Activated gamma-delta T cell treated with anti-CD3 and anti-CD28 coated beads, Interleukin-2, amount 50 U/mL, for 16 hours (primary cell): ENCODE measurements at places on chromosomes 5 and 9.

- DNase-seq = no peak
Observed at GRCh38 chr9:107228496-107229039, 54.5 kb upstream of the RAD23B start.

GRCh38 chr9:115213818-115214334 lies 95.9 kb upstream of the TNC start:
- DNase-seq = no peak

- DNase-seq = no peak
Observed at GRCh38 chr9:114236391-114237138, 81.2 kb downstream of the COL27A1 start.

GRCh38 chr9:27654629-27655285 lies 81.5 kb upstream of the C9orf72 start:
- no peak for DNase-seq

DNA sequence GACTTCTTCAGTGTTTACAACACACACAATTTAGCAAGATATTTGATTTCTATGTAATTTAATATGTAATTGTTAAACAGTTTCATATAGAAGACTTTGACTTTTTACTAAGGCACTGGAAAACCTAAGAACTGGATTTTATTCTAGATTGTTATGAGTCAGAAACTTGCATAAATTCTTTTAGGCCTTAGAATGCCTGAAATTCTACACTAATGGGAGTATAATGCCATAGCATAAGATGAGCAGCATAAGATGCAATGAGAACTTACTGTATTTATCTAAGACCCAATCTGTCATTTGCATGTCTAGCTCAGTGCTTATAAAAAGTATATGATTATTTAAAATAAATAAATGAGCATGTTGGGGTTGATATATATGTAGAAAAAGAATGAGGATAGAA lies 285.2 kb downstream of the CDH12 start:
- DNase-seq = no peak

- no peak for DNase-seq
Observed at GRCh38 chr9:126613651-126614050, at the start of gene LMX1B. LMX1B (plus strand) TSS chr9:126613928; CDS start chr9:126614450, 522 bp downstream.

DNA sequence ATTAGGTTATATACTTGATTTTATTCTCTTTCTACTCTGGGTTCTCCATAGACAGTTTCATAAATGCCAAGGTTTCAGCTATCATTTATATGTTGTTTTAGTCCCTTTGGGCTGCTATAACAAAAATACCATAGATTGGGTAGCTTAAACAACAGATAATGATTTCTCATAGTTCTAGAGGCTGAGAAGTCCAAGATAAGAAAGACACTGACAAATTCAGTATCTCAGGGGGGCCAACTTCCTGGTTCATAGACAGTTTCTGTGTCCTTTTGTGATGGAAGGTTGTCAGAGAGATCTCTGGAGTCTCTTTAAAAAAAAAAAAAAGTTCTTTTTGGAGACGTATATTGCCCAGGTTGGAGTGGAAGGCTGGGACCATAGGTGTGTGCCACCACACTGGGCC lies 113.3 kb downstream of the SCAMP1 start:
- no peak for DNase-seq

GRCh38 chr9:133353548-133353947 lies 2.7 kb downstream of the SURF1 start:
- no peak for DNase-seq

- no peak for DNase-seq
Observed at GRCh38 chr5:73352243-73352642, 96.3 kb downstream of the FOXD1 start.

DNA sequence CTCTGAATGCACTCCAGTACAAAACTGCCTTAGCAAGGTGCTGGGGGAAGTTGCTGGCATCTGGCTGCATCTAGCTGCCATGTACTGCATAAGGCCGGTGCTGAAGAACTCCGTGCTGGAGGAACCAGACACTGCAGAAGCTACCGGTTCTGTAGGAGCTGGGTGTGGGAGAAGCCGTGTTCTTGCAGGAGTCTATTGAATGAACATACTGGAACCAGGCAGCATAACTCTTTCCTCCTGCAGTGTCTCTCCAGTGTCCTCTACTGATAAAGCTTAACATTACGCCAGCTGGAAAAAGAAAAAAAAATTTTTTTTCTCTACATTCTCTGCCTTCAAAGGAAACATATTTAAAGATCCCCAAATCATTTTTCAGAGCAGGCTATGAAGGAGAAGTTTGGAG lies 38.5 kb downstream of the VPS13A start:
- DNase-seq = no peak

DNA sequence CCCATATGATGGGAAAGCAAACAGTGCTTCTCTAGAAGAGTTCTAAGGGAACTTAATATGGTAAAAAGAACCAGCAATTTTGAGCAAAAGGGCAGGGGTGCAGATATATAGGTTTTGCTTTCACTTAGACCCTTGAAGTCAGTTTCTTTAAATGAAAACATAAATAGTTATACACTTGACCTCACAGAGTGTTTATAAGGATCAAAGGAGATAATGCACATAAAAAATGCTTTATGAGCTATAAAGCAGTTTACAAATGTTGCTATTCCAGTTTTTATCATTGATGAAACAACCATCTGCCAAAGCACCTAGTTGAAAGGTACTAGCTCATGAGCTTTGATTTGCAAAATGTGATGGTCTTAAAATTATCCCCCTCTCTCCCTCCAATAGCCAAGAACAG lies 45.7 kb downstream of the ITGA2 start:
- DNase-seq = no peak

GRCh38 chr5:113526421-113526820 lies 12.9 kb downstream of the YTHDC2 start:
- no peak for DNase-seq

DNA sequence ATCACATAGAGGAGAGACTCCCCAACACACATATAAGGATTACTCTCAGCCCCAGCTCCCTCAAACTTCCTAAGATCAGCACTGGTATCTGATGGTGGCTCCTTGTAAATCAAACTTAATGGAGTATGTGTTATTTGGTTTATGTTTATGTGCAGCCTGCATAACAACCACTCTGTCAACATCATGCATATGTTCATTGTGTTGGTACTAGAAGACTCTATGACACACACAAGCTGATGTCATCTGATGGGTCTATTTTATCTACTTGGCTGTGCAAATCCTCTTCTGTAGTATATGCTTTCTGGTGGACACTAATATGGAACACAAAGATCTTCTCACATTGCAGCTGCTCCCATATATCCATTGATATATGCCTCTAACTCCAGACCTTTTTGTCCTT lies 134.0 kb upstream of the FAM174A start:
- DNase-seq = no peak

DNA sequence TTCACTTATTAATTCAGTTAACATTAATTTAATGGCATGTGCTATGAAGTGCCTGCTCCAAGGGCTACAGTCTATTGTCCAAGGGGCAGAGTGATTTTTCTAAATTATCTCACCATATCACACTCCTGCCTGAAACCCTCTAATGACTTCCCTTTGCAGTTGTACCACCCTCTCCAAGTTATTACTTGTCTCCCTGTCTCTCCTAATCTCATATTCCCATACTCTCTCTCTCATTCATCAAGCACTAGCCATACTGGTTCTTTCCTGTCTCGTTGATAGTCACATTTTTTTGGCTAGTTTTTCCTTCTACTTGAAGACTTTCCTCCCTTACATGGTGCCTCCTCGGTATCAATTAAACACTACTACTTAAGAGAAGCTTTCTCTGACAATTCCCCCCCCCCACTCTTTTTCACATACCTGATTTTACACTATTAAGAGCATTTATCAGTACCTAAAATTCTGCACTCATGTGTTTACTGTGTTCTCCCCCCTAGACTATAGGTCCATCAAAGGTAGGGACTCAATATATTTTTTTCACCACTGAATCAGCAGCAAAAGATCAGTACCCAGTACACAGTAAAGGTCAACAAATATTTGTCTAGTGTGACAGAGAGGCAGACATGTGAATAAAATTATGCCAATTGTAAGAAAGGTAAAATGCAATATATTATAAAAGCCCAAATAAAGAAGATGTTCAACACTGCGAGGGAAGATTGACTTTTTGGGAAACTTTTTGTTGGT lies 19.0 kb downstream of the RICTOR start:
- no peak for DNase-seq

GRCh38 chr5:59097116-59097515 lies 514.2 kb downstream of the RAB3C start:
- no peak for DNase-seq

GRCh38 chr5:67123819-67124218 lies 72.8 kb downstream of the CD180 start:
- DNase-seq = no peak

DNA sequence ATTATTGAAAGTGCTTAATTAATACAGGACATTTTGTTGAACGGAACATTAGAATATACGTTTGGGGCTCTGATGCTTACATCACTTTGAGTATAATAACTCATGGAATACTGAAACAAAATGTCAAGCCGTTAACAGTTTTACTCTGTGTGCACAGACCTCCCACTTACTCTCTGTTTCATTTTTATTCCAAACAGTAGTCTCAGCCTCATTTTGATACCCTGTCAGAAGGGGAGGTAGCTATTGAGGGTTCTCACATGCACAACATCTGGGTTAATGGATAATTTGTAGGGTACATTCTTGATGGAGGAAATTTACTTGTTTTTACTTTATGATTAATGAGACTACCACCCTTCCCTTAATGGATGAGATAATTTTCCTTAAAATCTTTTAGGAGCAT lies 59.0 kb downstream of the SCAMP1 start:
- DNase-seq = no peak

DNA sequence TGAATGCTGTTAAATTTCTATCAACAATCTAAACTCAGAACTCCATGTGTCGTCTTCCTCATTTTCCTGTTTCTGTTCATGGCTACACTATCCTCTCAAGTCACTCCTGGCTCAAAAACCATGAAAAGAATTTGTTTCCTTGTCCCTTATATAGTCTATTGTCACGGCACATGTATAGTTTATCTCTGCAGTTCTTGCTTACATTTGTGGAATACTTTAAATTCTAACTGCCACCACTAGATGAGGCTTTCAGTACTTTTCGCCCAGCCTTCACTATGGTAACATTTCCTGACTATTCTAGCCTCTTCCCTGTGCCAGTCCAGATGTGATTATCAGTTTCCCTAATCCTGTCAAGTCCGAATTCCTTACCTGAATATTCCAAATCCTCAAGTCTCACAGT lies 34.6 kb downstream of the PKD2L2 start:
- DNase-seq = no peak

- no peak for DNase-seq
Observed at GRCh38 chr9:31389075-31389474, 995.4 kb upstream of the ACO1 start.

DNA sequence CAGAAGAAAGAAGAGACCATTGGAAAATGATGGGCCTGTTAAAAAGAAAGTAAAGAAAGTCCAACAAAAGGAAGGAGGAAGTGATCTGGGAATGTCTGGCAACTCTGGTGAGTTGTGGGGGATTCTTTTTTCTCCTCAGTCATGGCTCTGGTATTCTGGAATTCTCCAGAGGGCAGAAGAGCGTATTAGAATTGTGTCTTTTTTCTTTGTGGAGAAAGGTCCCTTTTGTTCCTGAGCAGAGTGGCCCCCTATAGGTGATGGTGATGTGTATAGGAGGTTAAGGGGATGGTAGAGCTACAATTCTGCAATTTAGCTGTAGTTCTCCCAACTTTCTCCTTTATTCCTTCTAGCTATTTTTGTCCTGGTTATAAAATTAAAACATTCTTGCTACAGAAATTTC lies 1.6 kb upstream of the DHFR start:
- DNase-seq = no peak

GRCh38 chr5:29649321-29649720 lies 1544.2 kb upstream of the CDH6 start:
- no peak for DNase-seq

- no peak for DNase-seq
Observed at GRCh38 chr5:133749331-133749985, 137.1 kb upstream of the FSTL4 start.

- DNase-seq = no peak
Observed at GRCh38 chr9:134930398-134930797, 12.7 kb upstream of the FCN1 start.

GRCh38 chr5:34691326-34691725 lies 35.2 kb downstream of the RAI14 start:
- DNase-seq = no peak

DNA sequence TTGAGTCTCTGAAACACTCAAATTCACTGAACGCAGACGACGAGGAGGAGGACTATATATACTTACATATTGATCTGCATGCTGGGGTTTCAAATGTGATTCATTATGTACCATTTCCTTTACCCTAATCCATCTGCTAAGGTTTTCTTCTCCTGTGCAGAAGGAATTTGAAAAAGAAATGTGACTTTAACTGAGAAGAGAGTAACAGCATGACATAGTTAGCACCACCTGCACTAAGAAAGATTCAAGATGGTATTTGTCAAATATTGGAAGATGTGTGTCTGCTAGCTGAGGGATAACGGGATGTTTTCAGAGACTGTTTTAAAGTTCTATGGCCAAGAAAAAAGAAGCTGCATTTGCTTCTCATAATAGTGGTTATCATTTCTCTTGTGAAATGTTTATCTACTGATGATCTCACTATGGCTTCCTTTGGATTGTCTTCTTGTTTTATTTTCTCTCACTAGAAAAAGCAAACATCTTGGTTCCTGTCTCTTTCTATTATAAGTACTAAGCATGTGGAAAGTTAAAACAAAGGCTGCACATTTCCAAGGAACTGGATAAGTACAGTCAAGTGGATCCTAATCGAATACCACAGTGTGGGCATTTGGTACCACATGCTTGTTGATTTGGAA lies 89.8 kb upstream of the TLE4 start:
- no peak for DNase-seq

DNA sequence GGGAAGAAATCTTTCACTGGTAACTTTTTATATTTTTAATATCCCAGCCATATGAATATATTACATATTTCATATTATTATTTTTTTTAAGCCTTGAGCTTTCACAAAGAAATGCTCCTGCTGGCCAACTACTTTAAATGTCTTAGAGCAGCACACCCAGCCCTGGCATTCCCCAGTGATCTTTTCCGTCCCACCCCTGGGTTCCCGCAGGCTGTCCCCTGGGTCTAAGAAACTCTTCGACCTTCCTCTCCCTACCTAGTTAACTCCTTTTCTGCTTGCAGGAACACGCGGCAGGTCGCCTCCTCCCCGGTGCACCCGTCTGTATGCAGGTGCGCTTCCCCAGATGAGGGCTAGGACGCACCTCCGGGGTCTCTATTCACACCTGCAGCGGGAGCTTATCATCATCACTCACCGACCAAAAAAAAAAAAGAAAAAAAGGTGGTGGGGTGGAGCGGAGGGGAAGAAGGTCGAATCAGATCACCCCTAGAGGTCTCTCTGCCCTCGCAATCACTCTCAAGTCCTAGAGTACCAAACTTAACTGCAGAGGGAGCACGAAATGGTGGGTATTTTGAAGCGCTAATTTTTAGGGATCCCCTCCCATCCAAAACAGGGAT lies 696 bp downstream of the ZFP62 start:
- DNase-seq = peak; percentile 31

DNA sequence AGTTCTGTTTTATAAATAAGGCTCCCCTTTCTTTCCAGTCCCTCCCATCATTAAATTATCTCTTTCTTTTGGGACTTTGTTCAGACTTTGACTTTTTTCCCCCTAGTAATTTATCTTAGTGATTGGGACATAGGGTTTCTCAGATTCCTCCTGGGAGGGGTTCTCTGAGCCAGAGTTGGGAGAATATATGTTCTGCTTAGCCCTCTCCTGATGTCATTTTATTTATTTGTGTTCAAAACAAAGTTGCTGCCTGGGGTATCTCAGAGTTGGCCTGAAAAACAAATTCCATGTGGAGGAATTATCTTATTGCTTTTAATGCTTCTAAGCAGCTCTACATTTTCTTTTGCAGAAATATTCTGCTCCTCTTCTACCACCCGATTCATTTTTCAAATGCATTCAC lies 211.0 kb downstream of the PCSK5 start:
- no peak for DNase-seq

GRCh38 chr9:96031366-96031824 lies 155.9 kb downstream of the ERCC6L2 start:
- no peak for DNase-seq
